ENCODE measurements at places on chromosomes 7 and 10.

GRCh38 chr7:119482671-119483070, 790.3 kb upstream of the KCND2 start:
- DNase-seq, result no peak

GRCh38 chr10:120483651-120484301, 26.7 kb downstream of the PLPP4 start:
- DNase-seq, result no peak

DNA sequence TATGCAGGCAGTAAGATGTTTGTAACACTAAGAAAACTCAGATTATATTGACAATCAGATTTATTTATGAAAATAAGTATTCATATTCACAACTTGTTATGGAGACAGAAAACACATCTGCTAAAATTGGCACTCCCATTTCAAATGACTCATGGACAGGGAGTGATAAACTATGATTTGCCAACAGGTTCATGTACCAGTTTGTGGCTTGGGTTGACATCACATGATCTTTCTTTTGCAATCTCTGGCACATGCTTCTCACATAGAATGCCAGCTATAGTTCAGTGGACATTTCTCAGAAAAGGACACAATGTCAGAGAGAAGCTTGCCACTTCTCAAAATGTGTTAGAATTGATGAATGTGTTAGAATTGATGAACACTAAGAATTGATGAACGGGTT, 663.2 kb upstream of the ANKRD30A start:
- DNase-seq, result no peak

GRCh38 chr10:128764190-128764589, 638.0 kb upstream of the MKI67 start:
- DNase-seq, result no peak

GRCh38 chr10:88457660-88458059, 125.5 kb downstream of the RNLS start:
- no peak for DNase-seq

GRCh38 chr7:128176696-128177095, 64.4 kb upstream of the LEP start:
- DNase-seq, result no peak

GRCh38 chr7:42763137-42763551, 148.7 kb downstream of the C7orf25 start:
- no peak for DNase-seq

DNA sequence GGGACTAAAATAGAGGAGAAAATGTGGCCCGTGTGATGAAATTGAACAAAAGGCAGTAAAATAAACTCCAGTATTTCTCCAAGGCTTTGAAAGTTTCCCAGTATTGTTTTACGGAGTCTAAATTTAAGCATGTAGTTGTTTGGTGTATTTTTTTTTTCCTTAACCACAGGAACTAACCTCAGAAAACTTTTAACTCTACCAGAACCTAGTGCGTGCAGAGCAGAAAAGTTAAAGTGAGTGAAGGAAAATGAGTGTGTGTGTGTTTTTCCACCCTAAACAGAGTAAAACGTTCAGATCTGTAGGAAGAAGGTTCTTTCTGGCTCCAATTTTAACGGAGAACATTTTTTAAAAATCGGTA, 812 bp downstream of the PROSER2 start:
- no peak for DNase-seq

GRCh38 chr7:118311121-118311836, 86.8 kb downstream of the ANKRD7 start:
- DNase-seq, result no peak

GRCh38 chr7:88347090-88347489, 40.4 kb upstream of the STEAP4 start:
- DNase-seq, result no peak

DNA sequence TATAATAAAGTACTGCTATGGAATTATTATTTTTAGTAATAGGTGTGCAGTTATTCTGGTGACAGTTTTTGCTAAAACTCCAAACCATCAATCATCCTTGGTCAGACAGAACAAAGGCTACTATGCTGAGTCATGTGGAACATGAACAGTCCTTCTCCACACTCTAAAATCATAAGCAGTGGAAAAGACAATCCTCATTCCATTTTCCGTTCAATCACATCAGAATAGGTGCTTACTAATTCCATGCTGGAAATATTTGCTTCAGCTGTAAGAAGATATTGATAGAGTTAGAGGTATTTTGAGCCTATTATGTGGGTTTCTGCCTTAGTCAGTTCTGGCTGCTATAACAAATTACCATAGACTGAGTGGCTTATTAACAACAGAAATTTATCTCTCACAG, 82.9 kb downstream of the FAM13C start:
- DNase-seq, result no peak

- DNase-seq, result no peak
Measured at GRCh38 chr10:120314442-120314841, 142.6 kb upstream of the PLPP4 start.

GRCh38 chr10:93379731-93380575, 102.2 kb downstream of the MYOF start:
- no peak for DNase-seq

DNA sequence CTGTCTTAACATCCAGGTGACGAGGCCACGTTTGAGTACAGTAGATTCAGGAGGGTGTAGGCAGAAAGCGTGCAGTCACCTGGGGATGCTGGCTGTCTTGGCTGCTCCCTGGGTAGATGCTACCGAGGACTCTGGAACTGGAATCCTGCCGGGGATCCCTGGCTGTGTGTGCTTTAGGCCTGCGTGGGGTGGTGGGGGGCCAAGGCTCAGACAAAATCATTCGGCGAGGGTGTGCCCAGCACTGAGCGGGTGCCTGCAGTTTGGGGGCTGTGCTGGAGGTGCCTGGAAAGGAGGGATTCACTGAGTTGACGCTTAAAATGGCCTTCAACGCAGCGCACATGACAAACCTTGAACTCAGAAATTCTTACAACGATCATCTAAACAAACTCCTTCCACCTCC, 93.5 kb upstream of the PODXL start:
- DNase-seq, result no peak

- no peak for DNase-seq
Measured at GRCh38 chr7:107803009-107803610, at the start of gene SLC26A3. SLC26A3 (minus strand) TSS chr7:107803223; CDS start chr7:107794509, 8,714 bp downstream.

- DNase-seq, result no peak
Measured at GRCh38 chr7:16657656-16658279, 11.8 kb downstream of the BZW2 start.

DNA sequence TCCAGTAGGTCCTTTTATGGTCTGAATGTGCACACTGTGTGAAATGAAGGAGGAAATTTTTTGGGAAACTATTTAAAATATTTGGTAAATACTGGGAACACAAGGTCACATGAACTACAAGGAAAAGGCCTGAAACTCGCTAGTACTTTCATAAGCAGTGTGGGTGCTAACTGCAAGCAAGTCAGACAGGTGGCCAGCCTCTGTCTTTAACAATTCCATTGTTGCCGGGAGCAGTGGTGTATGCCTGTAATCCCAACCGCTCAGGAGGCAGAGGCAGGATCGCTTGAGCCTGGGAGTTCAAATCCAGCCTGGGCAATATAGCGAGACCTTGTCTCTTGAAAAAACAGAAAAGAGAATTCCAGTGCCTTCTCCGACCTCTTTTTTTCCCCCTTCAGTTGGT, 37.5 kb downstream of the SMURF1 start:
- no peak for DNase-seq

- DNase-seq, result no peak
Measured at GRCh38 chr7:690478-691360, 35.8 kb upstream of the DNAAF5 start.

DNA sequence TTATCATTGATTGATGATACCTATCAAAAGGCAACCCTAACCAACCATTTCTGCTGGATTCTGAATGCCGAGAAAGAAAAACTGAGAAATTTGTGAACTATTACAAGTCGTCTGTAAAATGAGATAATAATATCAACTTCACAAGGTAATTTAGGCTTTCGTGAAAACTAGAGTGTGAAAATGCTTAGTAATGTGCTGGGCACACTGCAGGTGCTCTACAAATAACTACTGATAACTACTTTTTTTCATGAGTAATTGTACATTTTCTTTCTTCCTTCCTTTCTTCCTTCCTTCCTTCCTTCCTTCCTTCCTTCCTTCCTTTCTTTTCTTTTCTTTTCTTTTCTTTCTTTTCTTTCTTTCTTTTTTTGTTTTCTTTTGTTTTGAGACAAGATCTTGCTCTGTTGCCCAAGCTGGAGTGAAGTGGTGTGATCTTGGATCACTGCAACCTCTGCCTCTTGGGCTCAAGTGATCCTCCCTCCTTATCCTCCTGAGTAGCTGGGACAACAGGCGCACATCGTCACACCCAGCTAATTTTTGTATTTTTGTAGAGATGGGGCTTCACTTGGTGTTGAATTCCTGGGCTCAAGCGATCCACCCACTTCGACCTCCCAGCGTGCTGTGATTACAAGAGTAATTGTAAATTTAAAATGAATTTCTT, 42.9 kb downstream of the BMPR1A start:
- DNase-seq, result no peak

DNA sequence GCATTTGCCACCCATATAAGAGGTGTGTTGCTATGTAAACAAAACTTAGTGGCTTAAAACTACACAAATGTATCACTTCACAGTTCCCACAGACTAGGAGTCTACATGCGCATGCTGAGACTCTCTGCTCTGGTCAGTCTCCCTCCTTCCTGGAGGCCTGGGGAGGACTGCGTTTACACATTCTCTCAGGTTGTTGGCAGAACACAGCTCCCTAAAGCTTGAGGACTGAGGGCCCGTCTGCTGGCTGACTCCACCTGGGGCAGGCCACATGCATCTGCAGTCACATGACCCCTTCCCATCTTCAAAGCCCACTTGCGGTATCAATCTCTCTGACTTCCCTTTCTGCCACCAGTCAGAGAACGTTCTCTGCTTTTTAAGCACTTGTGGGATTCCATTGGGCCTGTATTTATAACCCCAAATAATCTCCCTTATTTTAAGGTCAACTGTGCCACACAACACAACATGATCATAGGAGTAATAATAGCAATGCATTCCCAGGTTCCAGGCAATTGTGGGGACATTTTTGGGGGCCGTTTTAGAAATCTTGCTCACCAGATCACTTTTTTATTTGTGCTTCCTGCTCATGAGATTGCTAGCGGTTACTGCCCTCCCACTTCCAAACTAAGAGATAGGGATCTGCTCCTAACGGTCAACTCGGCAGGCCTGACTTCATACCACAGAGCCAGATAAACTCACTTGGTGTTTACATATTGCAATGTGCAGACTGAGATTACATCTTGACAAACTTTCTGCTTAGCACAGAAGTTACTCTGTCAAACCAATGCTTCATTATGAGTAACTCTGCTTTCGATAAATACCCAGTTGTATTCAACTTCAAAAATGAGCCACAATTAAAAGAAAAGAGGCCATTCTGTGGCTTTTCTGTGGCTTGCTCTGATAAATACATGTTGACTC, 96.3 kb downstream of the ALOX5 start:
- no peak for DNase-seq

DNA sequence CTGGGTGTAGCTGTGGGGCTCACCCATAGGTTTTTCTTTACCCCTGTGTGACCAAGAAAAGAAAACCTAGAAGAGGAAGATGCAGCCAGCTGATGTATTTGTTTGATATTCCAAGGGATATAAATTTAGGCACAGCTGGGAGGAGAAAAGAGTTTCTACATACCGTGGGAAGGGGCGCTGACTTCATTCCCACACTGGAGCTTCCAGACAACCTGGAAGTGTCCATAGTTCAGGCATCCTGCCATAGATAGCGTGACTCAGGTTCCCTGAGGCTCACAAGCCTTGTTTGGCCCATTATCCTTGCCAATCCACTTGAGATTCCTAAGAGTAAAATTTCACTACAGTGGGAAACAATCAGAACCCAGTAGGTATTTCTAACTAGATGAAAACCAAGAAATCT, 371.7 kb upstream of the NRP1 start:
- no peak for DNase-seq

GRCh38 chr10:72487521-72487920, 132.8 kb upstream of the DNAJB12 start:
- DNase-seq, result no peak

- DNase-seq, result no peak
Measured at GRCh38 chr10:71887743-71888142, 36.7 kb upstream of the PSAP start.

GRCh38 chr10:48234295-48234694, 40.2 kb downstream of the FRMPD2 start:
- no peak for DNase-seq

DNA sequence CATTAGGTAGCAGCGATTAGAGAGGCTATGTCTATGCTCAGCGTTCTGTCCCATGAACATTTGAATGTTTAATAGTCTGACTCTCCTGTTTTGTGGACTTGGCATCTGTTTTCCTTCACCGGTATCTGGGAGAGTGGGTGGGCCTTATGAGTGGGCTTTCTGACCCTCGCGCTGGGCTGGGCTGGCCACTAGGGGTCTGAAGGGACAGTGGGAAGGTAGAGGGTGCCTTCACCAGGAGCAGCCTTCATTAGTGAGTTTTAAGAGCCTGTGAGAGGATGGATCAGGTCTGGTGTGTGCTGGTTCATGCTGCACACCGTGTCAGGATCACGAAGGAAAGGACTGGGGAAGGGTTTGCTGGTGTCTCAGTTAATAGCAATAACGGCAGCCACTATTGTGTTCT, 33.4 kb downstream of the DCLRE1A start:
- DNase-seq, result no peak

All from tibial nerve (tissue), 4 donors.